Left cardiac atrium (tissue), 4 donors: ENCODE measurements at places on chromosomes 3 and 15. TPM values are rescaled to one million over a fixed set of nuclear protein-coding genes. Genes with fewer than 3 reads are reported as not detected.

Gene SCG3
- total RNA-seq, result not detected

Gene MASP1
- 74.7 TPM for total RNA-seq

Gene ATP10A
- total RNA-seq, result 5.1 TPM

GRCh38 chr3:157500232-157500631 is 3.0 kb downstream of the VEPH1 start:
- DNase-seq, result no peak

GRCh38 chr15:100987143-100987542 is 68.0 kb downstream of the LRRK1 start:
- no peak for DNase-seq

- DNase-seq, result no peak
These were observed 31.7 kb upstream of the PRR23E start for GRCh38 chr3:127161236-127161635.

DNA sequence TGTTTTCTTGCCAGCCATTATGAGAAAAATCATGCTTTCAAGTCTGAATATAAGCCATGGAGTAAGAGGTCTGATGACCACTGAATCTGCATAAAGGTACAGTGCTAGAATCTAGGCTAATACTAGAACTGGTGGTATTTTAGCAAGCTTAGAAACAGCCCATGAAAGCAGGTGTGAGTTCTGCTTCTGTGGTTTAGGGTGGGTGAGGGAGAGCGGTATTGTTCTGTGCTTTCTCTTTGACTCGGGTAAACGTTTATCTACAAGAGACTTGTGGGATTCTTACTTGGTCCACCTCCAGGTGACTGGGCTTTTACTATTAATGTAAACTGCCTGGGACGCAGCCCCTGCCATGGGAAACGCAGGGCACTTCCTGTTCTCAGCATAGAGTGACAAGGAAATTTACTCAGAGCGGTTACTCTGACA is 55.2 kb downstream of the PGPEP1L start:
- no peak for DNase-seq

- peak; percentile 28 for DNase-seq
These were observed 85.1 kb upstream of the SAMMSON start for GRCh38 chr3:69914395-69914794.

- peak; percentile 34 for DNase-seq
These were observed 285.1 kb upstream of the MANF start for GRCh38 chr3:51099794-51100535.

GRCh38 chr15:31782016-31782783 is 248.1 kb upstream of the CHRNA7 start:
- DNase-seq, result no peak

DNA sequence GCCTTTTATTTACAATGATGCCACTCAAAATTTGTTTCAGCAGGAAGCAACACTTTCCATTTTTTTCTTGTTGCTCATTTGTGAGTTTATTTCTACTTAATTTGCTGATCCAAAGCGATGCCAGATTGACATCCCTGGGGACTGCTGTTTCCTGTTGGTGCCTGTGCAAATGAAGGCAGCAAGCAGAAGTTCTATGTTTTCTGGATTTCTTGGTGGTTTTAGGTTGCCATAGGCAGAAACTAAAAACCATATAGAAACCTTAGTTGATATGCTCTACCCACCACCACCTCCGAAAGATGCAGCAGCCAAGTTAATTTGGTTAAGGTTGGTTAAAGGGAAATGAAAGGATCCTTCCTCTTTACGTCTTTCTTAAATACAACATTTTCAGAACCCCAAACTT is 356.2 kb downstream of the RBMS3 start:
- DNase-seq, result no peak
